Peyer's patch (tissue), 4 donors: ENCODE measurements at places on chromosomes 7 and 10.

GRCh38 chr10:78755063-78755701 lies 313.6 kb upstream of the ZMIZ1 start:
- no peaks in the 10 kb centered on the region for H3K36me3 ChIP-seq
- no peaks in the 10 kb centered on the region for H3K27me3 ChIP-seq
- H3K4me3 ChIP-seq = no peak overlapping the region
- H3K27ac ChIP-seq = no peak overlapping the region
- H3K4me1 ChIP-seq = no peaks in the 10 kb centered on the region

- DNase-seq = no peak
- H3K4me1 ChIP-seq = no peaks in the 10 kb centered on the region
- no peaks in the 10 kb centered on the region for H3K27me3 ChIP-seq
- no peak overlapping the region for H3K4me3 ChIP-seq
- H3K36me3 ChIP-seq = no peaks in the 10 kb centered on the region
These were observed 119.4 kb downstream of the ZFAND4 start for GRCh38 chr10:45553155-45553554.

GRCh38 chr10:60714233-60714632 lies 64.0 kb upstream of the CDK1 start:
- DNase-seq = no peak
- no peak overlapping the region for H3K4me3 ChIP-seq
- H3K27ac ChIP-seq = no peak overlapping the region
- H3K36me3 ChIP-seq = no peaks in the 10 kb centered on the region

GRCh38 chr10:112390125-112390703 lies 16.3 kb downstream of the ACSL5 start:
- no peak overlapping the region for H3K4me3 ChIP-seq
- H3K27ac ChIP-seq = no peak overlapping the region
- H3K4me1 ChIP-seq = peaks cover 4% of the 10 kb centered on the region

- H3K27me3 ChIP-seq = no peaks in the 10 kb centered on the region
- H3K4me3 ChIP-seq = no peak overlapping the region
- DNase-seq = no peak
- H3K36me3 ChIP-seq = no peaks in the 10 kb centered on the region
- no peaks in the 10 kb centered on the region for H3K4me1 ChIP-seq
These were observed 249.6 kb upstream of the VWC2 start for GRCh38 chr7:49523870-49524269.

GRCh38 chr7:100483722-100484672 lies at the start of gene NYAP1:
Gene NYAP1, plus strand, starts transcription at chr7:100483927. Its CDS starts 1,385 bp downstream, at chr7:100485312.
- DNase-seq = peak; percentile 69

- no peak overlapping the region for H3K4me3 ChIP-seq
- H3K27ac ChIP-seq = peak overlapping the region; percentile 32
- DNase-seq = no peak
- no peaks in the 10 kb centered on the region for H3K4me1 ChIP-seq
- H3K27me3 ChIP-seq = no peaks in the 10 kb centered on the region
These were observed 14.8 kb downstream of the CYP3A7 start for GRCh38 chr7:99719996-99720769.

GRCh38 chr10:25695586-25695985 lies 238.4 kb upstream of the MYO3A start:
- H3K27me3 ChIP-seq = no peaks in the 10 kb centered on the region
- no peak overlapping the region for H3K4me3 ChIP-seq
- H3K4me1 ChIP-seq = no peaks in the 10 kb centered on the region

- H3K27ac ChIP-seq = no peak overlapping the region
- H3K27me3 ChIP-seq = no peaks in the 10 kb centered on the region
- H3K4me1 ChIP-seq = no peaks in the 10 kb centered on the region
- no peak for DNase-seq
These were observed 8.0 kb upstream of the HIBADH start for GRCh38 chr7:27670676-27671075.

DNA sequence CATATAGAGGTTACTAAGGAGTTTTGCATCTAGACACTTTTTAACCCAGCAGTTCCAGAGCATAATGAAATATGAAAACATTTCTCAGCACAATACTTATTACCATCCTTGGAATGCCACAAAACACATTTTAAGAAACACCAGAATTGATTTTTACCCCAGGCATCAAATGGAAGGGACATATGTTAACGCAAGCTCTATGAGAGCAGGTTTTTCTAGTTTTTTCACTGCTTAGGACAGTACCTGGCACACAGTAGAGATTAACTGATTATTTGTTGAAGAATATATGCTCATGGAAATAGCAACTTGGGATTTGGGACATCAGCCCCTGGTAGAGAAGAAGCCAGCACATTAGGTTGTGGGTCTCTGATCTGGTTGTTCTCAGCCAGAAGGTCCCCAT lies 67.0 kb upstream of the ARID5B start:
- H3K4me3 ChIP-seq = no peak overlapping the region
- no peak for DNase-seq
- H3K27me3 ChIP-seq = no peaks in the 10 kb centered on the region
- no peaks in the 10 kb centered on the region for H3K36me3 ChIP-seq

GRCh38 chr10:60234551-60234950 lies 155.1 kb downstream of the ANK3 start:
- no peak overlapping the region for H3K27ac ChIP-seq
- H3K27me3 ChIP-seq = no peaks in the 10 kb centered on the region
- no peaks in the 10 kb centered on the region for H3K4me1 ChIP-seq
- DNase-seq = no peak
- no peak overlapping the region for H3K4me3 ChIP-seq

DNA sequence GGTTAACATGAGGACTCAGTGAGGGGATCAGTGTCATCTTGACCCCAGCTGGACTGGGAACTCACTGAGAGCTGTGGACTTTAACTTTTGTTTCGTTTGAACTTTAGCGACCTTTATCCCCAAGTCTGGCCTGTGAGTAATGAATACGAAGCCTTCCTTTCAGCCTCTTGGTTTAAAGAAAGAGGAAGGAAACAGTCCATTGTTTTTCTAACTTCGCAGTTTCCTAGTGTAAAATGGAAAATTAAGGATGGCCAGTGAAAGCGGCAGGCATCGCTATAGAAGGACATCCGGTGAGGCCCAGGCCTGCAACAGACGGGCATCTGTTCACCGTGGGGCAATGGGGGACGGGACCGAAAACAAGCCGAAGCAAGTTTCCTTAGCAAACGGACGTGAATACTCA lies 44.1 kb upstream of the ADO start:
- H3K27ac ChIP-seq = no peak overlapping the region
- no peak overlapping the region for H3K4me3 ChIP-seq
- H3K4me1 ChIP-seq = no peaks in the 10 kb centered on the region
- H3K36me3 ChIP-seq = no peaks in the 10 kb centered on the region
- DNase-seq = no peak

- no peaks in the 10 kb centered on the region for H3K36me3 ChIP-seq
- H3K4me3 ChIP-seq = no peak overlapping the region
- no peaks in the 10 kb centered on the region for H3K4me1 ChIP-seq
- no peak overlapping the region for H3K27ac ChIP-seq
- no peaks in the 10 kb centered on the region for H3K27me3 ChIP-seq
These were observed 200.5 kb downstream of the HERPUD2 start for GRCh38 chr7:35494407-35494806.

DNA sequence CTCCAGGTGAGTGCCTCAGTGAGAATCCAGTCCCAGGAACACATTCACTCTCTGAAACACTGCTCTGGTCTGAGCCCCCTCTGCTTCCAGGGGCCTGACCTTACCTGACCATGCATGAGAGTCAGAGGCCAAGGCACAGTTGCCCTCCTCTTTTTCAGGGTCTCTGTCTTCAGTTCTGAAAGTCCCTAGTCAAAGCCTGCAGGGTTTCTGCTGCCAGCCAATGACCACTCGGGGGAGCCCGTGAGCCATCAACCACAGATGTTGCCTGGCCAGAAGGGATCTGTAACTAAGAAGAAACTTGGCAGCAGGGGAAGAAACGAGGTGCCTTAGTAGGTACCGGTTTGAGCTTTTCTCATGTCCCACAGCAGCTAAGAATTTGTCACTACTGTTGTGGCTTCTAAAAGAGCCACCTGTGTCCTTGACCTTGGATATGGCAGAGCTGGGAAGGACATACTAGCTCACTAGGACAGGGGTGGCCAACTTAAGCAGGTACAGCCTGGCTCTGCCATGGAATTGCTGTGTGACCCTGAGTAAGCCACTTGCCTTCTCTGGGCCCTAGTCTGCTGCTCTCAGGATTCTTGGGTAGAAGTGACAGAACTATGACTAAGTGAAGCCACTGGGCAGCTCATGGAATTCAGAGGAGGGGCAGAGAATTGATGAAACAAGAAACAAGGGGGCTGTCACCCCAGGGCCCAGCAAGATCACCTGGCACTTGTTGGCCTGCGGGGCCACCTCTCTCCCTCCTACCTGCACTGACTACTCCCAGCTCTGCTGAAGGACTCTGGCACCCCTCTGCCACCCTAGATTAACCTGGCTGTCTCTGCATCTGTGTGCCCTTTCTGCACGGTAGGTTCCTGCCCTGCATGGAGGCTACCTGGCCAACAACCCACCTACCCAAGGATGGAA lies 83.8 kb upstream of the GPR26 start:
- no peak overlapping the region for H3K4me3 ChIP-seq
- H3K27me3 ChIP-seq = no peaks in the 10 kb centered on the region
- DNase-seq = peak; percentile 85
- H3K27ac ChIP-seq = no peak overlapping the region
- no peaks in the 10 kb centered on the region for H3K36me3 ChIP-seq

DNA sequence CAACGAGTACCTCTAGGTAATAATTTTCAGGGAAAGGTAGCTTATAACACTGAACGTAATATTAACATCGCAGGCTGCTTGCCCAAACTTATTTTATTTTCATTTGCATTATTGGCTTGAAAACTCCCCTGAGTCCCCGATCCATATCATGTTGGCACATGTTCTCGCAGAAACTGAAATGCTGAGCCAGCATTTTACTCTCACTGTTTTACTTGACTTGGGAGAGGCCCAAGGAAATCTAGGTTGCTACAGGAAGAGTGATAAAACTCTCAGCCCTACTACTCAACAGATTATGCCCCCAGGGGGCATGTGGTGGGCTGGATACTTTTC lies 183.5 kb upstream of the HABP2 start:
- H3K27me3 ChIP-seq = no peaks in the 10 kb centered on the region
- no peak overlapping the region for H3K27ac ChIP-seq
- no peak for DNase-seq
- no peaks in the 10 kb centered on the region for H3K4me1 ChIP-seq

DNA sequence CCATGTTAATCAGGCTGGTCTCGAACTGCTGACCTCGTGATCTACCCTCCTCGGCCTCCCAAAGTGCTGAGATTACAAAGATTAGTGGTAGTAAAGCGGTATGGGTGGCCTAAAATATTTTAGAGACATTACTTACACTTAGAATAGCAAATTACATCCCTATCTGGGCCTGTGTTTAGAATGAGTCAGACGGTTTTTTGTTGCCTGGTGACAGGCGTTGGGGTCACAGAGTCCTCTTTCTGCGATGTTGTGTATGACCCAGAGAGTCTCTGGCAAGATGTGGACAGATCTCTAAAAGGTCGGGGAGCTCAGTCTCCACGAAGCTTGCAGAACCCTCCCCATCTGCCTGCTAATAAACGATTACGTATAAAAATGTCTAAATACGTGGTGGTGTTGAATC lies 39.6 kb upstream of the PRKCQ start:
- H3K27ac ChIP-seq = no peak overlapping the region
- DNase-seq = no peak
- H3K27me3 ChIP-seq = no peaks in the 10 kb centered on the region
- H3K4me3 ChIP-seq = no peak overlapping the region

- no peak overlapping the region for H3K27ac ChIP-seq
- no peaks in the 10 kb centered on the region for H3K36me3 ChIP-seq
- no peaks in the 10 kb centered on the region for H3K4me1 ChIP-seq
- DNase-seq = no peak
- no peaks in the 10 kb centered on the region for H3K27me3 ChIP-seq
These were observed 98.9 kb downstream of the CARD11 start for GRCh38 chr7:2944739-2945138.

GRCh38 chr7:150405584-150406311 lies 26.6 kb downstream of the ZNF775 start:
- peaks cover 39% of the 10 kb centered on the region for H3K4me1 ChIP-seq
- peak overlapping the region; percentile 60 for H3K4me3 ChIP-seq
- peak overlapping the region; percentile 97 for H3K27ac ChIP-seq
- H3K27me3 ChIP-seq = no peaks in the 10 kb centered on the region
- H3K36me3 ChIP-seq = peaks cover 8% of the 10 kb centered on the region
- peak; percentile 65 for DNase-seq

GRCh38 chr10:106765241-106765754 lies 399.2 kb downstream of the SORCS1 start:
- no peak overlapping the region for H3K27ac ChIP-seq
- H3K36me3 ChIP-seq = no peaks in the 10 kb centered on the region
- no peak overlapping the region for H3K4me3 ChIP-seq
- no peak for DNase-seq
- no peaks in the 10 kb centered on the region for H3K27me3 ChIP-seq

DNA sequence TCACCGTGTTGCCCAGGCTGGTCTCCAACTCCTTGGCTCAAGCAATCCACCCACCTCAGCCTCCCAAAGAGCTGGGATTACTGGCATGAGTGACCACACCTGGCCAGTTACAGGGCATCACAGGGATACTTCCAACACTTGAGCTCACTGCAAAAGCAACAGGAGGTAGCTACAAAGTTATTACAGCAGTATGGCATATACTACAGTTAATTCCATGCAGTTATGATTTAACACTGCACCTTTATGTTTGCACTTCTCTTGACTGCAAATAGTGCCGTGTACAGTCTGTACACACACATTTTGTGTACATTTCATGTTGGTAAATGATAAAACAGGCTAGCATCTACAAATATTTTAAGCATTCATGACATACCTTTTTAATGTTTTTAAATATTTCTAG lies 21.3 kb downstream of the SRPK2 start:
- no peak overlapping the region for H3K27ac ChIP-seq
- DNase-seq = no peak
- H3K4me3 ChIP-seq = no peak overlapping the region
- no peaks in the 10 kb centered on the region for H3K36me3 ChIP-seq
- no peaks in the 10 kb centered on the region for H3K27me3 ChIP-seq

GRCh38 chr10:7696545-7696944 lies 6.6 kb upstream of the ITIH2 start:
- H3K4me1 ChIP-seq = no peaks in the 10 kb centered on the region
- H3K27ac ChIP-seq = no peak overlapping the region
- no peak overlapping the region for H3K4me3 ChIP-seq
- DNase-seq = no peak
- H3K27me3 ChIP-seq = no peaks in the 10 kb centered on the region
- H3K36me3 ChIP-seq = no peaks in the 10 kb centered on the region

DNA sequence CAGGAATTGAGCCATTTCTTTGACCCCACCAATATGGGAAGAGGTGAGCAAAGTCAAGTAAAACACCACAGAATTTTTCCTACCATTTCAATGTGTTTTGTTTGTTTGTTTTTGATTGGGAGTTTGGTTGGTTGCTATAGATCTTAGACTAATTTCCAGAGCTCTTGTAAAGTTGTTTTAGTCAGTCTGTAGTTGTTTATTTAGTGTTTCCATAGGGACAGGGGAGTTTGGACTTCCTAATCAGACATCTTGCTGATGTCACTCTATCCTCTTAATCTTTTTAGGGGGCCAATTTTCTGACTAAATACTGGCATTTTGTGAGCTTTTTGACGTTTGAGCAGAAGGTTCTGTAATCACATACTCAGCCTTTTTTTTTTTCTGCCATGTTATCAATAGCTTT lies 266.9 kb downstream of the ABCA13 start:
- no peaks in the 10 kb centered on the region for H3K4me1 ChIP-seq
- DNase-seq = no peak
- no peaks in the 10 kb centered on the region for H3K27me3 ChIP-seq
- H3K4me3 ChIP-seq = no peak overlapping the region
- no peaks in the 10 kb centered on the region for H3K36me3 ChIP-seq
- H3K27ac ChIP-seq = no peak overlapping the region
